ENCODE measurements at places on chromosomes 3 and 15.

DNA sequence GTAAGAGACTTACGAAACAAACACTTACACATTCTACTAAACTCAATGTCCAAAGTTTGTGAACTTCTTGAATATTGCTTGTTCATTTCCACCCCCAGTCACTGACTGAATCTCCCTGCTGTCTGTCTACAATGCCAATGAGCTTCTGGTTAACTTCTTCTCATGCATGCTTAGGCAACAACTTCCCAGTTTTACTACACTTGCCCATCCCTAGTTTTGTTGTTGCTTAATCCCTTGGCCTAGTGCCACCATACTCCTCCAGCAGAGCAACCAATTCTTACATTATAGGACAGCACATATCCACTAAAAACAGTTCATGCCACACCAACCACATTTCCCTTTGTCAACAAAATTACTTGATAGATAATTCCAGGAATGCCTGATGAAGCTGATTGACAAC lies 40.9 kb upstream of the CCR2 start:
- peak; percentile 25 for DNase-seq

DNA sequence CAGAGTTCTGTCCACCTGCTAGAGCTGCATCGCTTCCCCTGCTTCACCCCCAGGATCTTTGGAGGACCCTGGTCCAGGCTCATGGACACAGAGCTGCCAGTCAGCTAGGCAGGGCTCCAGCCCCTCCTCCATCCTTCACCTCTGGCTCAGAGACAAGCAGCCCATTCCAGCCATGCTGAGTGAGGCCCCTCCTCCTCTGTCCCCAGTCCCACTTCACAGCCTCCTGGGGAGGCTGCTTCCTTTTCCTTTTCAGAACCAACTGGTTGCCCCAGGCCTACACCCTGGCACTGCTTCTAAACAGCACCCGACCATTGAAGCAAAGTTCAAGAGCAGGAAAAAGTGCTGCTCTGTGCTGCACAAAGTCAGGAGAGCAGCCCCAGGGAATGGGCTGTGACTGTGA lies 22.2 kb downstream of the IQSEC1 start:
- no peak for DNase-seq

- peak; percentile 79 for DNase-seq
These were observed 216.9 kb upstream of the CDIN1 start for GRCh38 chr15:36362509-36362915.

GRCh38 chr15:63483521-63484371 lies 20.6 kb upstream of the USP3 start:
- DNase-seq: no peak

DNA sequence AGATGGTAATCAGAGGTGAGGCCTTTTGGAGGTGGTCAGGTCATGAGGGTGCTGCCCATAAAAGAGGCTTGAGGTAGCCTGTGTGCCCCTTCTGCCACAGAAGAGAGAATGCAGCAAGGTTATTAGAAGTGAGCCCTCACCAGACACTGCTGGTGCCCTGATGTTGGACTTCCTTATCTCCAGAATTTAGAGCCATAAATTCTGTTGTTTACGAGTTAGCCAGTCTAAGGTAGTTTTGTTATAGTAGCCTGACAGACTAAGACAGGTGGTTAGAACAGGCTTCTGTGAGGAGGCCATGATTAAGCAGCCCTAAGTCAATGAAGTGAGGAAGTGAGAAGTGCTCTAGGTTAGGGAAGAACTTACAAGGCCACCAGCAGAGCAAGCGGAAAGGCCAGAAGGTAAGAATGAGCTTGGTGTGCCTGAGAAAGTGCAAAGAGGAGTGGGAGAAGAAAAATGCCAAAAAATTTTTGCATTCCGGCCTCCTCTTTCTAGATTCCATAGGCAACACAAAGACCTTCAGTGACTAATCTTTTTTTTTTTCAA lies 44.2 kb upstream of the STT3B start:
- no peak for DNase-seq

DNA sequence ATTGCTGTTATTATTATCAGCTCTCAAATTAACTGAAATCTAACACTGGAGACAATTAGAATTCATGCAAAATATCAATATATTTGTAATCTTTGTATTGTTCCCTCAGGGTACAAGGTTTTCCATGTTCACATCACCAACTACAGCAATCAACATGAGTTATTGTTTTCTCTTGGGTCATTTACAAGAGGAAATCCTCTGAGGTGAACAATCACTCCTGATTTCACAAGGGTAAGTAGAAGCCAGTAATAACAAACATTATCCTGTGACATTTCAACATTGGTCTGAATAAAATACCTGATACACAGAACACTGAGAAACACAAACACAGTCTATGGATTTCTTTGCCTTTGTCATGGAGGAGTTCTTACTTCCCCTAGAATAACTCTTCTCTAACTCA lies 174.0 kb downstream of the SUCNR1 start:
- DNase-seq: peak; percentile 60

DNA sequence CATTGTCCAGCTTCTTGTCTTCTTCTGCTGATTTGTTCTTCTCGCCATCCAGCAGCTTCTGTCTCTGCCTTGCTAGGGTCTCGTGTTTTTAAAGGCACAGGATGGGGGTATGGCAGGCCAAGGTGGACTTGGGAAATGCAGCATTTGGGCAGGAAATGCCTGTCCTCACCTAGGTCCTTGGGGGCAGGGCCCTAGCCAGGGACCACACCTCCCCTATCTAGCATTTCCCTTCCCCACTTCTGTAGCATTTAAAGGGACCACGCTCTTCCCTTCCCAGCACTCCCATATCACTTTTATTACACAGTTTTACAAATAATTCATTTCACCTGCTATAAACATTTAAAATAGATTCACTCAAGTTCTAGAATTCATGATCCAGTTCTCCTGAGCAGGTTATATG lies 315.4 kb upstream of the LMCD1 start:
- DNase-seq: no peak

DNA sequence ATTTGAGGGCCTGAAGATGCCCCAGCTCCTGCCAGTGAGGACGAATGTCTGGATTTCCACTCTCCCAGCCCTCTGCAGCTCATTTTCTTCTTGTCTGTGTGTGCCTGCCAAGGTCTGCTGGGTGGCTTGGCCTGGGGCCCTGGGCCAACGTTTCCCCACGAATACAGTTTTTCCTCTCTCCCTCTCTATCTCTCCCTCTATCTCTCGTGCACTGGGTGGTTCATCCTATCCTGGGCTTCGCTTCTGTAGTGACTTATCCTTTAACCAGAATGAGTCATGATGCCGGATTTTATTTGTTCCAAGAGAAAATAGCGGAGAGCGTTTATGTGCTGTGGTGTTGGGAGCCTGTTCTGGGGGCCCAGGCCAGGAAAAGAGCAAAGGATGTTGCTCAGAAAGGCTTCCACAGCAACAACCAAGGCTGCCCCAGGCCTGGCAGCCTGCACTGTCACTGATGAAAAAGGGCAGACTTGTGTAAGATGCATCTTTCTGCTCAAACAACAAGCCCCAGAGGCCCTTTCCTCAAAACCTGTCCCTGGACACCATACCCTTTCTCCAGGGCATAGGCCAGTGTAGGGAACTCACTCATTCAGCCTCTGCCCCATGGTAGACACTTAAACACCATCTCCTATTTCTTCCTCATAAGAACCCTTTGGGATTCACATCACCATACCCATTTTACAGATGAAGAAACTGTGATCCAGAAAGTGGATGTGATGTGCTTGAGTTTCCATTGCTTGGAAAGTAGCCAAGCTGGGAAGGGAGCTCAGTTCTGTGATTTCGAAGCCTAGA lies 47.3 kb downstream of the ITGA11 start:
- peak; percentile 98 for DNase-seq

GRCh38 chr3:103203441-103203840 lies 768.6 kb downstream of the ZPLD1 start:
- DNase-seq: no peak

GRCh38 chr3:126542340-126543241 lies 16.1 kb downstream of the C3orf22 start:
- no peak for DNase-seq

All from GM23248 (cell line).